Sciatic nerve (tissue), 2 donors: ENCODE measurements at places on chromosomes 6 and 20. TPM values are rescaled to one million over a fixed set of nuclear protein-coding genes. Genes with fewer than 3 reads are reported as not detected.

- no peak for DNase-seq
Measured at GRCh38 chr6:4513561-4513960, 262.6 kb upstream of the CDYL start.

GRCh38 chr6:150981095-150981494 is 115.6 kb downstream of the MTHFD1L start:
- no peak for DNase-seq

GRCh38 chr20:25992146-25992545 is 295.5 kb upstream of the ZNF337 start:
- no peak for DNase-seq

- no peak for DNase-seq
Measured at GRCh38 chr20:33693741-33694638, 7.8 kb upstream of the E2F1 start.

GRCh38 chr6:68054756-68055155 is 580.3 kb upstream of the ADGRB3 start:
- no peak for DNase-seq

DNA sequence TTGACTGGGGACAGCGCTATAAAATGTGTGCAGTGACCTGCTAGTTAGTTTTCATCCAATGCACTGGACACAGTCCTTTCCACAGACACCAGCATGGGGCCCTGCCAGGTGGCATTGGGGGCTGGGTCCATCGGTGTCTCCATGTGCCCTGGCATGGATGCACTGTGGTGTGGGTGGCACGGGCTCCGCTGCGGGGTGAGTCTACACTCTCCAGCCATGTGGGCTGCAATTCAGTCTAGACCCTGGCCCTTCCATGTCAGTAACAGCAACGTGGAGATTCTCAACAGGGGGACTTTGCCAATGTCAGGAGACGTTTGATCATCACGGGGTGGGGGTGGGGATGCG is 100.0 kb downstream of the RAMACL start:
- DNase-seq = no peak

The CTCFL gene
- 0.27 TPM for total RNA-seq

DNA sequence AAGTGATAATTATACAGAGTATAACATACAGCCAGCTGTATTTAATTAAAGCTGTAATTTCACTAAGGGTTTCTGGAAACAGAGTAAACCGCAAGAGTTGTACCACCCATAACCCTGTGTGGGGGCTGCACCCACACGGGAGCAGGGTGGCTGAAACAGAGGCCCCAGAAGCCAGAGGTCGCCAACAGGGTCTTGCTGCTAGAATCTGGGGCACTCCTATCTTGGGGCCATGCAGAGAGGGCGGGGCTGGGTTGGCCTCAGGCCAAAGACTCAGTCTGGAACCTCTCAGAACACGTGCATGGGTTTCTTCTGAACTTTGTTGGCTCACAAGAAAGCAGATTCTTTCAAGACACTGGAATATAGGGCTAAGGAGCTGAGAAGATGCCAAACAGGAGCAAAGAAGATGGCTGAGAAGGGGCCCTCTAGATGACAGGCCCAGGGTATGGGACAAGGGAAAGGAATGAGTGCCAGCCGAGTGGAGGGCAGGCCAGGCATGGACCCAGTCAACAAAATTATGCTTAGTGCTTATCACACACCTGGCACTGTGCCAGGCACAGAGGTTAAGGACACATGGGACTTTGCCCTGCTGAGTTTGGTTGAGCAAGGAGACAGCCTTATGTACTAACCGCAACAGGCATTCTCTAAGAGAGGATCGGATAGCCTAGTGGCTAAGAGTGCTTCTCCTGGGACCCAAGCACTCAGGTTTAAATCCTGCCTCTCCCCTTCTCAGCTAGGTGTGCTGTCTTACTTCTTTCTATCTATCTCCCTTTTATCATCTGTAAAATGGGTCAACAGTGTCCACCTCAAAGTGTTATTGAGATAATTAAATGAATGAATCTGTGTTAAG is 96.6 kb upstream of the FOXP4 start:
- DNase-seq = peak; percentile 84

The DEFB113 gene
- not detected for total RNA-seq

DNA sequence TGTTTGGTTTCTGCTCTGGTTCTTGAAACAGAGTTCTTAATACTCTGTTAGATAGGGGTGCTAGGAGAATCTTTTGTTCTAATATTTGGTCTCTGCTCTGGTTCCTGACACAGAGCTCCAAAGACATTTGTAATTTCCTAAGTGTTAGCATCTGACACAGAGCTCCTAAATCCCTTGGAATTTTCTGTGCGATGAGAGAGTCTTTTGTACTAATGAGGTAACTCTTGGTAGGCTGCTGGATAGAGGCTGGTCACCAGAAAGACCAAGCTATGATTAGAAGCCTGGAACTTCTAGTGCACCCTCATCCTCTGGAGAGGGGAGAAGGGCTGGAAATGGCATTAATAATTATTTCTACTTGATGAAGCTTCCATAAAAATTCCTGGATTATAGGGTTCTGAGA is 7.7 kb upstream of the CD109 start:
- DNase-seq = no peak

DNA sequence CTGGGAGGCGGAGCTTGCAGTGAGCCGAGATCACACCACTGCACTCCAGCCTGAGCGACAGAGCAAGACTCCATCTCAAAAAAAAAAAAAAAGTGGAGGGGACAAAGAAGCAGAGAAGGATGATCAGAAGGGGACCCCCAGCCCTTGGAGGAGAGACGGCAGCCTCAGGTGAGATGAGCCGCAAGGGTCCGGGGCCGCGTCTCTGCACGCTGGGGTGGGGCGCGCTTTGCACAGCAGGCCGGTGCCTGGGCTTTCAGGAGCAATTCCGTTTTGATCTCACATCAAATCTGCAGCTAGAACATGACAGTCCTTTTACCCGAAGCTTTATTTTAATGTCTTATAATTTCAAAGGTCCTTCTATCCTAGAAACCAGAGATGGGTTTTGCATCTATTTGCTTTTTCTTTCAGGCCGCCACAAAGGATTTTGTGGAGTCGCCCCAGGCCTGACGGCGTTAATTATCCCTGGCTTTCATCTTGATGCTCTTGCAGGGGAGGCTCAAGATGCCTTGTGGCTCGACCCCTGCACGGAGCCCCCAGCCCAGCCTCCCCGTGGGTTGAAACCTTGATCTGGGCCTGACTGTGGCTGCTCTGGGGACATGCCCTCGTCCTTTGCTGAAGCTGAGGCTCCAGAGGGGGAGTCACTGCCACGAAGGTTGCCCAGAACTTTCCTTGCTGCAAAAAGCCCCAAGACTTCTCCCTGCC is 17.3 kb downstream of the HRH3 start:
- DNase-seq = no peak

GRCh38 chr20:17671011-17671410 is 11.0 kb downstream of the RRBP1 start:
- DNase-seq = no peak

The RIMS4 gene
- 8.0 TPM for total RNA-seq

The ENPP1 gene
- total RNA-seq = 13.4 TPM

The ECT2L gene
- total RNA-seq = 0.49 TPM

GRCh38 chr6:15490242-15491100 is 172.4 kb downstream of the DTNBP1 start:
- no peak for DNase-seq

GRCh38 chr20:3677733-3678132 is 4.1 kb downstream of the ADAM33 start:
- no peak for DNase-seq

DNA sequence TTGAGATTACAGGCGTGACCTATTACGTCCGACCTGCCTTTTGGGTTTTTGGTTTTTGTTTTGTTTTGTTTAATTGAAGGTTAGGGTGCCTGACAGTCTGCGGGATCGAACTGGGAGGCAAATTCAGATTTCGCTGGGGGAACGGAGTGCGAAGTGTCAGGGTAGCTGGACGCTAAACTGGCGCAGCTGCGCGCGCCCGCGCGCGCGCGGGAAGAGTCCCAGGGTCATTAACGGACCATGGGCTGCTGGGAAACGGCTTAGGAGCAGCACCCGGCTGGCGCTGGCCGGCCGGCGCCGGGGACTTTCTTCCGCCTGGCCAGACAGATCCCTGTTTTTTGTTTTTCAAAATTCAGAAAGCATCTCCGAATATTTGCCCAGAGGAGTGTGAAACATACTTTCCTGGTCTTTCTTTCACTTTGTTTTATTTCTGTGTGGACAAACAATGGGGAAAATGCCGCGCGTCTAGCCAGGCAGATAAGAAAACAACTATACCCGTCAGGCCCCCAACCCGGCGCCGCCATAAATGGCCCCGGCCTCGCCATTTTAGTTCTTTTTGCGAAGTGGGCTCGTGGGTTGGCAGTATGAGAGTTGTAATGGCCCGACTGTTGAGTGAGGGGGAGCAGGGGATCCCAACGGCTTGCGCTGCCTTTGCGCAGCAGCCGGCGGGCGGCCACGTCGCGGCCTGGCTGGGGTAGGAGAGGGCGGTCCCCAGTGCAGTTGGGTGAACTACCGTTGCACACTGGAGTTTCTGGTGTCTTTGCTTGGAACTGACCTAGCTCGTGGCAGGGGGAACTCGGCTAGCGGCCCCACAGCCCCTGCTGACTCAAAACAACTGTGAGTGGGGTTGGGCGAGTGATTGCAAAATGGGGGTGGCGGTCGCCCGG is 7.1 kb downstream of the HSPA1B start:
- DNase-seq = peak; percentile 91

- no peak for DNase-seq
Measured at GRCh38 chr20:39206899-39207564, 244.9 kb downstream of the DHX35 start.

- DNase-seq = no peak
Measured at GRCh38 chr6:49551078-49551865, 804 bp downstream of the C6orf141 start.

GRCh38 chr20:57094991-57095390 is 171.4 kb downstream of the BMP7 start:
- DNase-seq = no peak

The DEFB132 gene
- not detected for total RNA-seq

- DNase-seq = no peak
Measured at GRCh38 chr6:11833626-11834592, 55.3 kb upstream of the ADTRP start.
